ENCODE measurements at places on chromosomes 1 and 21.

DNA sequence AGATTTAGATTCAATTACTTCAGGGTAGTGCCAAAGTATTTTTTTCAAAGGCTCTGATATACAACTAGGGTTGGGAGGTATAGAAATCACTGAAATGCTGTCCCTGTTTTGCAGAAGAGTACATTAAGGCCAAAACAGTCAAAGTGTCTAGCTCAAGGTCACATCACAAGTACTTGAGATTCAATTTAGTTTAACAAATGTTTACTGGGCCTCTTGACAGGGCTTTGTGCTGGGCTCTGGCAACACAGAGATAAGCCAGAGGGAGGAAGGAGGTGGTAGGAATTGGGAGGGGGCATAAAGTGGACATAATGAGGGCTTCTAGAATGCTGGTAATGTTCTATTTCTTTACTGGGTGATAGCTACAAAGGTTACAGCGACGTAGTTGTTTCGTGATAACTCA is 2.3 kb upstream of the SLC9A1 start:
- DNase-seq: no peak

DNA sequence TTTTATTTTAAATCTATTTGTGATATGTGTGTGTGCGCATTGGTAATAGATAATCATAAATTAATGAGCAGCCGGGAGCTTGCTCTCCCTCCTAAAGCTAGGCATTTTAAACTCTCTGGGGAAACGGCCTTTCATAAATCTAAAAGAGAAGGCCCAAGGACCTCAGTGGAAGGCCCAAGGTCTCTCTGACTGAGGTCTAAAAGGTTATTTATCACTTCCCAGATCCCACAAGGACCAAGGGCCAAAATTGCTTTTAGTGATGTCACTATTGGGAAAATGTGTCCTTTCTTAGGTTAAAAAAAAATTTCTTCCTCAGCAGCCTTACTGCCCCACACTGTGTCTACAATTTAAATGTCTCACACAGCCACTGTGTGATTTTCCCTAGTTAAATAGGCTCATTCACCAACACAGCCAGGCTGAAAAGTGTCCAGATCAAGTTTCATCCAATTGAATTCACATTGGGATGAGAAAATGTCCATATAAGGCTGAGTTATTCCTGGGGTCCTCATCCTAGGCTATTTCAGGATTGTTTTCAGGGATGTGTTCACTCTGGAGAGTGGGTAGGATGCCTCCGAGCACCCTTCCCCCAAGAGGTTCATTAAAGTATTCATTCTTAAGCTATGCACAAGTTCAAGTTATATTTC is 46.1 kb downstream of the SLC44A3 start:
- no peak for DNase-seq

DNA sequence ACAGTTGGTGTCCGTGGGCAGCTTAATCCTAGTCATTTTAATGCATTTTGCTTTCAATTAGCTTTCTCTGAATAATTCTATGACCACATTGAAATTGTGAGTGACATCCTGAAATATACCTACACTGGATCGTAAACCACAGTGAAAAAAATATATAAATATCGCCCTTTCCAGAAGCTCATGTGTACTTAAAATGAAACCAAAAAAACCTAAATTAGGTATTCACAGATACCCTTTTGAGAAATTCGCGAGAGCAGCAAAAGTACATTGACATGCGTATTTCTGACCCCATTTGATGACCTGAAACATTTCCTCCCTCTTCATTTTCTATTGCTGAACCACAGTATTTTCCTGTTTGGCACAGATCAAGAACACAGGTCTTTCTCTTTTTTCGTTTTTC is 253.8 kb downstream of the LTN1 start:
- no peak for DNase-seq

DNA sequence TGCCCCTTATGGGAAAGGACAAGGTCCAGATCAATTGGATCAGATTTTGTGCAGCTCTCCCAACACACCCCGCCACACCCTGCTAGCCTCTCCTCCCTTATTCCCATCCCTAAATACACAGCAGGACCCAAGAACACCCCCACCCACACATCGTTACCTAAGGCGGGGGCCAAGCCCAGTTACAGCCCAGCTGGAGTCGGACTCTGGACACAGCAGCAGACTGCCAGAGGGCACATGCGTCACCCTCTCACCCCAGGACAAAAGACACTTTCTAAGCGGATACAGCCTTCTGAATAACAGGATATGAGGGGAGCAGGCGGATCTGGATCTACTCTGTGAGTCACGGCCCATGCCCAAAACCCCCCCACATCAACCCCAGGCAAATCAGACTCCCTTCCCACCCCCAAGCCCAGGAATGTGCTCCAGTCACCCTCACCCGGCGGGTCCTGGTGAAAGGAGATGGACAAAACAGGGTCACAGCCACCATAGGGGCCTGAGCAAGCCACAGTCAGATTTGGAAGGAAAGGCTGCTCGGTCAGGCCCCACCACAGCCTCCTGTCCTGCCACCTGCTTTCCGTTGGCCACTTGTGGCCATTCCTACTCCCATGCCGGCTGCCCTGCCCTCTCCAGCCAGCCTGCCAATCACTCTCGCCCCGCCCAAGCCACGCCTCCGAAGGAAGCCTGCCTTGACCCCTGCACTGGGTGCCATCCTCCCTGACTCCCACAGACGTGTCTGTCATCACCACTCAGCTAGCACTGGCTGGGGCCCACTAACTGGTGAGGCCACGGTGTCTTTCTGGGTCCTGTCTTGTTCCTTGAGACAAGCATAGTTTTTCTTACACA is 4.0 kb downstream of the S100A16 start:
- DNase-seq: no peak

DNA sequence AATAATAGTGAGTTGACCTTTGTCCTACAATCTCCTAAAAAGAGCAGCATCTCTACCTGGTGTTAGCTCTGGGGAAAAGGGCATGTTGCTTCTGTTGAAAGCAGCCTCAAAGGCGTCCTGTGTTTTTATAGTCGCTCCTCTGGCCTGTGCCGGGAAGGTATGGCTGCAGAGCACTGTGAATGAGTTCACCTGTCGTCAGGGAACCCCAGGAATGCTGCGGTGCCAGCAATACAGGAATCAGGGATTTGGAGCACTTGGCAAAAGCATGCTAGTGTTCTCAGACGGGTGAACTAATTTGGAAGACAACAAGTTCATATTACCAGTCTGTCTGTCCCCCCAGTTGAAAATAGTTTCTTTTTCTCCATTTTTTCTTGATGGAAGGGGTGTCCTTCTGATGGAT is 60.3 kb upstream of the PGD start:
- no peak for DNase-seq

DNA sequence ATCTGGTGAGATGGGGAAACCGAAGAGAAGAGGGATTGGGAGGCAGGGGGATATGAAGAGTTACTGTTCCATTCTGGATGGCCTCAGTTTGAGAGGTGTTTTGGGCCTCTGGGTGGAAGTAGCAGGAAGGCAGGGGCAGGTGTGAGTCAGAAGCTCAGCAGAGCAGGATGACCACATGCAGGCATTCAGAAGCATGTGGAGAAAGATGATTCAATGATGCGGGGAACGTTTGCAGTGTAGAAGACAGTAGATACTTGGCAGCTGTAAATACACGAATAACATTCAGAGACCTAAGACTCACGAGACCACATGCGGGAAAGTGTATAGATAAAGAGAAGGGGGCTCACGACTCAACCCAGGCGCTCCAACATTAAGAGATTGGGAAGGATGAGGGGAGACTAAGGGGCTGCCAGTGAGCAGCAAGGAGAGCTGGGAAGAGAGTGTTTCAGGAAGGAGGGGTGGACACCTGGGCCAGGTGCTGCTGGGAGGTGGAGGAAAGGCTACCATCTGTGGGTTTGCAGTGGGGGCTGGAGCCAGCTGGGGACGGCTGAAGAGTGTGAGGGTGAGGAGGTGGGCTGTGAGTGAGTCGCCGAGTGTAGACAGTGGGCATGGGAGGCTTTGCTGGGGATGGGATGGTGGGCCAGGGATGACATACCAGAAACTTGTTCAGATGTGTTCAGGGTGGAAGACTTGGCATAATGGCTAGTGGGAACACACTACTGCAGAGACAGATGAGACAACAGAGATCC is 5.8 kb upstream of the EPS8L3 start:
- DNase-seq: no peak

- no peak for DNase-seq
These were observed 285.5 kb downstream of the VAV3 start for GRCh38 chr1:107679411-107679953.

- no peak for DNase-seq
These were observed 123.8 kb upstream of the IVNS1ABP start for GRCh38 chr1:185440877-185441276.

DNA sequence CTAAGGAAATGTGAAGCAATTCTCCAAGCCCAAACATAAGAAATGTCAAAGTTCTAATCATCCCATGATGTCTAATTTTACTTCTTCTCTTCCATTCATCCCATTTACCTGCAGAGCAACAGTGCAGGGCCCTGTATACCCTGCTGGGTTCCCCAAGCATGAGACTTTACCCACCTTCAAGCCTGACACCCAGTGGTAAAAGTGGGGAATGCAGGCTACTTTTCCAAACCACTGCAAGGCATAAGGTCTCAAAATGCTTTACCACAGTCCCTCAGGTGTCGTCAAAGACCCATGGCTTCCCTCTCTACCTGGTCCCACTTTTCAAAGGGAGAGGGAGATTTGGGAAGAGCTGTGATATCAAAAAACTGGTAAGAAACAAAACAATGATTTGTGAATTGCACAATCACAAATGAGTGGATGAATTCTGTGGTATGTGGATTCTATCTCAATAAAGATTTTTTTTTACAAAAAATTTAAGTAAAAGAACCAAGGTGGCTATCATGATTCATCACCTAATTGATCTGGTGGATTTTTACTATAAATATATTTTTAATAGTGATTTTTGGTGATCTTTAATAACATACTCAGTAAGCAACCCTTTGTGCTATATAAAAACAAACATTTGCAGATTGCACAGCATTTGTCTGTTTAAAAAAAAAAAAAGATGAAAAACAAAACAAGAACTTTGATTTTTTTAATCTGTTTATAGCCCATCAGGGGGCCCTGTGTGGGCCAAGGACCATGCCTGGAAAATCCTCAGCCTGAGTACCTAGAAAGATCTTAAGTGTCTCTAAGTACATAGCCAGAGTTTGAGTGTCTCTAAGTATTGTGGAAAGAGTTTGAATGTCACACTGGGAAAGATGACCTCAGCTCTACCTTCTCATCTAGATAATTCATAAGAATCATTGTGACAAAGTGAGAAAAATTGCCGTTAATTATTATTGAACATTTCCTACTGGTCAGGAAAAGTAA is 73.1 kb upstream of the GJB5 start:
- DNase-seq: peak; percentile 29

DNA sequence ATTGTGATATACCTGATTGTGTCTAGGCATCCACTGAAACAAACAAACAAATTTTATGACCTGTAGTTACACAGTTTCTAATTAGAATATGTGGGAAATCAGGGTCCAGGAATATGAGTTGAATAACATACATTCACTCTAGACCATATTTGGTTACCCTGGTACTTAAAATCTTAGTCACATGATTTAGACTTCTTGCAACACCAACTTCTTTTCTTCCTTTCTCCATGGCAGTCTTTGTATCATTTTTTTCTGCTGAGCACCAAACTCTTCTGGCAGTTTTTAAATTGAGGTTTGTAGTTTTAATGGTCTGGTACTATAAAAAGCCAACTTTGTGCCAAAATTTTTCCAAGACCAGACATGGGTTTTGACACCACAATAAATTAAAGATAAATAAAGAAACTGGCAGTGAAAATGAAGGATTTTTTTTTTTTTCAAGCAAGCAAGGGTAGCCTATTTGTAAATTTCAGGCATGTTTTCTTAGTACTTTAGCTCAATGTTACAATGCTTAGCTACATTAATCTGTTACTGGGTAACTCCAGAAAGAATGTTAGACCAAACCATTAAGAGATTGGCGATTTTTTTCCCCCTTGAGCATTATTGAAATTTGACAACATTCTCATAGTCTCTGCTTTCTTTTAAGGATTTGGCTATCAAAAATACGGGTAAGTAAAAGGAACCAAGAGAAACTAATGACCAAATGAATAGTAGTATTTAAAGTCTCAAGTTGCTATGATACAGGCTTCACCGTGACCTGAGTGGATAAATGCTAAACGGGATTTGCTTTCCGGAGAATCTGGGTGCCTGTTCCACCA is 108.5 kb downstream of the NFIA start:
- DNase-seq: no peak

GRCh38 chr1:147169171-147169570 is 3.1 kb downstream of the PRKAB2 start:
- DNase-seq: no peak

DNA sequence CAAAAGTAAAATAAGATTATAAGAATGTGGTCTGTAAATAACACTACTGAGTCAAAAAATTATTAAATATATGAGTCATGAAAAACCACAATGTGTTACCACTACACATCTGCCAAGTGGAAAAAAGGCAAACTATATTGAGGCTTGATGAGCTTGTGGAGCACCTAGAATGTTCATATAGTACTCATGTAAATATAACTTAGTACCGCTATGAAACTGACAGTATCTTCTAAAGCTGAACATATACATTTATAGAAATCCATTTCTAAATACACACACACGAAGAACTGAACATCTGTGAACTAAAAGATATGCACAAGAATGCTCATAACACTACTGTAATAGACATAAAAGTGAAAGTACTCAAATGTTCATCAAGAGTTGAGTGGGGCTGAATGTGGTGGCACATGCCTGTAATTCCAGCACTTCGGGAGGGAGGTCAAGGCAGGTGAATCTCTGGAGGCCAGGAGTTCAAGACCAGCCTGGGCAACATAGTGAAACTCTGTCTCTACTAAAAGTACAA is 18.5 kb upstream of the GBP3 start:
- no peak for DNase-seq

DNA sequence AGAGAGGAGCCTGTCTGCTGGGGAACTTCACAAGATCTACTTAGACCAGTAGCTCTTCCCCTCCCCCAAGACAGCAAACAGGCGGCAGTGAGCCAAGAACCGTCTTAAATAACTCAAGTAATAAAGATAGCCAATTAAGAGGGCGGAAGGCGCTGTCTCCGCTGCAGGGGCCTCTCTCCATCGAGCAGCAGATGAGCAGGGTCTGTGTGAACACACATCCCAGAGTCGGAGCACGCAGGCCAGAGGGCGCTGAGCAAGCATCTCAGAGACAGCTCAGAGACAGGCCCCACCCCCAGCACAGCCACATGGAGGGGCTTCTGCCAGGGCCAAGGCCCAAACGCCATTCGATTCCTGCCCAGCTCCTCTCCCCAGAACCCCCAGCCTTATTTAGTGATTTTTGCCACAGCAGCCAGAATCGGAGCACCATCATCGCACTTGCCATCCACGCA is 11.1 kb downstream of the IFFO2 start:
- peak; percentile 40 for DNase-seq

DNA sequence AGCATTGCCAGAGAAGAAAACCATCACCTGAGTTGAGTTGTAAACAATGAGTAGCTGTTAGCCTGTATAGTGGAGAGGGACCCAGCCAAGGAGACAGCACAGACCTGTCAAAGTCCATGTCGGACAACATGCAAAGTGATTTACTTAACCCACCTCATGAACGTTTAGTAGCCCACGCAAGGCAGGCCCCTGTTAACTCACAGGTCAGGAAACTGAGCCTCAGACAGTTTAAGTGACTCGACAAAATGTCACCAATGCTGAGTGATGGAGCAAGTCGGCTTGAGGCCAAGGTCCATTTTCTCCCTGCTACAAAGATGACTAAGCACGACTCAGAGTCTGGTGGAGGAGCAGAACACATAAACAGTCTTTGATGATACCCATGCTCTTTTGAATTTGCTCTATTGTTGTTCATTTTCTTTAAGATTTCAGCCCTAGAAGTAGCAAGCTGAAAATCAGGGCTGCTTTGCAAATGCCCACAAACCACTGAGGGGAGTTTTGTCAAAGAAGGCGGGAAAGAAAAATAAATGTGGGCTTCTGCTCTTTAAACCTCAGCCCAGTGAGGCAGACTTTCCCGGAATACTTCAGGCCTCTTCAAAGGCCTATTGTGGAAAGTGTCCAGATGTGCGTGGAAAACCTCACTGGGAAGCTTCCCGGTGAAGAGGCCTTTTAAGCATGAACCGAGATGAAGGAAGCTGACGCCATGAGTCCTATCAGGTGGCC is 83.8 kb upstream of the HOOK1 start:
- DNase-seq: no peak

Measured in NCI-H1105 (cell line).